ENCODE measurements at places on chromosomes 7 and 10. TPM values are rescaled to one million over a fixed set of nuclear protein-coding genes. Genes with fewer than 3 reads are reported as not detected.

Gene CLCN1
- total RNA-seq, result not detected

- DNase-seq, result no peak
- H3K4me1 ChIP-seq, result no peaks in the 10 kb centered on the region
- H3K36me3 ChIP-seq, result no peaks in the 10 kb centered on the region
- no peak overlapping the region for H3K27ac ChIP-seq
- no peak overlapping the region for H3K4me3 ChIP-seq
Measured at GRCh38 chr10:45183174-45183573, 132.2 kb downstream of the OR13A1 start.

Gene DPYSL4
- total RNA-seq, result 0.96 TPM

DNA sequence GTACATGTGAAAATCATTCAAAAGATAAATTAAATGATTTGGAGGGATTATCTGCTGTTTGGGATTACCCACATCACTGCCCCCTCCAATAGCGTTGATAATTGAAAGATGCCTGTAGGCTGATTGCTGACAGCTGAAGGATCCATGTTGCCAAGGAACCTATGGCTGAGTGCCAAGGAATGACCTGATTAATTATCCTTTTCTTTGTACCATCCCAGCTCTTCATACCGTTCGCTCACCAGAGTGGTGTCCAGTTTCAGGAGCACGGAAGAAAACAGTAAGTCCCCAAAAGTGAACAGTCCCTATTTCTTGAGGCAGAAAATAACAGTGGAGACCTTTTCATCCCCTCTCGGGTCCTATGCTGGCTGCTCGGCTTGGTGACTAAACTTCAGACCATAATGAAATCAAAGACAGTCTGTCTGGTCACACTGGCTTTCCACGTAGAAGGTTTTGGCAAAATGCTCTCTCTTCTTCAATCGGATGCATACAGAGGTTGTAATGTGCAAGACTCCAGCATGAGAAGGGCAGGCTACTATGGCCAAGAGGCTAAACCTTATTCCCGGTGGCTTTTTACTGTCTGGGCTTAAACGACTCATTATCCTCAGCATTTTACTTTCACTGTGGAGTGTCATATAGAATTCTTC is 108.8 kb downstream of the SPAG6 start:
- H3K36me3 ChIP-seq, result no peaks in the 10 kb centered on the region
- H3K27ac ChIP-seq, result no peak overlapping the region
- no peak overlapping the region for H3K4me3 ChIP-seq
- no peaks in the 10 kb centered on the region for H3K4me1 ChIP-seq

DNA sequence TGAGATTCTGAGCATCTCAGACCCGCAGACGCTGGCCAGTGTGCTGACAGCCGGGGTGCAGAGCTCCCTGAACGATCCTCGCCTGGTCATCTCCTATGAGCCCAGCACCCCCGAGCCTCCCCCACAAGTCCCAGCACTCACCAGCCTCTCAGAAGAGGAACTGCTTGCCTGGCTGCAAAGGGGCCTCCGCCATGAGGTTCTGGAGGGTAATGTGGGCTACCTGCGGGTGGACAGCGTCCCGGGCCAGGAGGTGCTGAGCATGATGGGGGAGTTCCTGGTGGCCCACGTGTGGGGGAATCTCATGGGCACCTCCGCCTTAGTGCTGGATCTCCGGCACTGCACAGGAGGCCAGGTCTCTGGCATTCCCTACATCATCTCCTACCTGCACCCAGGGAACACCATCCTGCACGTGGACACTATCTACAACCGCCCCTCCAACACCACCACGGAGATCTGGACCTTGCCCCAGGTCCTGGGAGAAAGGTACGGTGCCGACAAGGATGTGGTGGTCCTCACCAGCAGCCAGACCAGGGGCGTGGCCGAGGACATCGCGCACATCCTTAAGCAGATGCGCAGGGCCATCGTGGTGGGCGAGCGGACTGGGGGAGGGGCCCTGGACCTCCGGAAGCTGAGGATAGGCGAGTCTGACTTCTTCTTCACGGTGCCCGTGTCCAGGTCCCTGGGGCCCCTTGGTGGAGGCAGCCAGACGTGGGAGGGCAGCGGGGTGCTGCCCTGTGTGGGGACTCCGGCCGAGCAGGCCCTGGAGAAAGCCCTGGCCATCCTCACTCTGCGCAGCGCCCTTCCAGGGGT is 703 bp downstream of the RBP3 start:
- H3K4me1 ChIP-seq, result no peaks in the 10 kb centered on the region
- no peak overlapping the region for H3K4me3 ChIP-seq
- H3K27ac ChIP-seq, result no peak overlapping the region
- DNase-seq, result no peak

Gene ANXA8L1
- total RNA-seq, result not detected

DNA sequence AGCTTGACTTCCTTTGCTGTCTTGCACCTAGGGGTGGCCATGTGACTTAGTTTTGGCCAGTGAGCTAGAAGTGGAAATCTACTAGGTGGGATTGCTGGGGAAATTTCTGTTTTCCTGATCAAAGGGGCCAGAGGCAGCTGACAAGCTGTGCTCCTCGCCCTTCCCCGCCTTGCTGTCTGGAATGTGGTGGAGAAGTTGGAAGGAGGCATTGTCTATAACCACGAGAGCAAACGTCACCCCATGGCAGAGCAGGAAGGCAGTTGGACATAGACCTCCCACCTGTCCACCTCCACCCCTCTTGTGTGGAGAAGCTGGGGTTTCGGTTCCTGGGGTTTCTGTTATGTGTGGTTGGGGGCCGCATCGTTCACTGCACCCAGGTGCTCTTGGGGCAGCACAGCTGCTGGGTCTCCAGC is 7.3 kb downstream of the SFRP5 start:
- H3K4me3 ChIP-seq, result no peak overlapping the region
- DNase-seq, result no peak
- no peak overlapping the region for H3K27ac ChIP-seq
- no peaks in the 10 kb centered on the region for H3K27me3 ChIP-seq
- H3K36me3 ChIP-seq, result peaks cover 6% of the 10 kb centered on the region
- H3K4me1 ChIP-seq, result no peaks in the 10 kb centered on the region

Gene DOCK1
- total RNA-seq, result 89.7 TPM

DNA sequence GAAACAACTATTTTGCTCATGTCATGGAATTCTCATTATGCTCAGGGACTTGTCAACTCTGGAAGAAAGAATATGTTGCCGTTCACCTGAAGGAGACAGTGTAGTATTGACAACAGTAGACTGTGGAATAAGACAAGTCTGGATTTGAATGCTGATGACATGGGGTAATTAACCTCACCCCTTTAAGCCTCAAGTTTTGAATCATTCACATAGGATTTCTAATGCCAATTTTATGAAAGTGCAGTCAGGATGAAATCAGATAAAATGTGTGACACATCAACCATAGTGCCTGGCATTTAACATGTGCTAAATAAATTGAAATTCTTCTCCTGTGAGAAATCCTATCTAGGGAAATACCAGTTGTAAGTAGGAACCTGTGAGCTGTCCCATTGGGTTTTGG is 305.8 kb downstream of the KIF20B start:
- DNase-seq, result no peak
- H3K27me3 ChIP-seq, result no peaks in the 10 kb centered on the region
- no peaks in the 10 kb centered on the region for H3K36me3 ChIP-seq
- H3K4me3 ChIP-seq, result no peak overlapping the region
- H3K27ac ChIP-seq, result no peak overlapping the region

Gene MALRD1
- total RNA-seq, result 2.3 TPM

Gene VSTM4
- total RNA-seq, result 109 TPM

- H3K4me3 ChIP-seq, result no peak overlapping the region
- H3K4me1 ChIP-seq, result no peaks in the 10 kb centered on the region
- H3K27ac ChIP-seq, result no peak overlapping the region
- no peaks in the 10 kb centered on the region for H3K27me3 ChIP-seq
- H3K36me3 ChIP-seq, result no peaks in the 10 kb centered on the region
- no peak for DNase-seq
Measured at GRCh38 chr7:28815928-28816373, 142.2 kb downstream of the TRIL start.

DNA sequence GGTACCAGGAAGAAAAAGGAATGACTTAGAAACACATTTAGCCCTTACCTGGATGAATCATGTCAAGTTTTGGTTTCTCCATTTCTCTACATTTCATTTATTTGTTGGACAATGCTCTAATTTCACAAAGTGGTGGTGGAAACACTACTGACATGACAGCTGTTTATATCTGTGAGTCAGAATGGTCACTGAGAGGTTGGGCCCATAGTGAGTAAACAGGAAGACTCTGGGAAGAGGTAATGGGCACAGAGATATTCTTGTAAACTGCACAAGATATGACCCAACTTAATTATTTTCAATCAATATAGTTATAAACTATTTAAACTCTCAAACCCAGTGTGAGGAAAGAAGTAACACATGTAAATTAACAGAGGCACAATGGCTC is 176.3 kb upstream of the MEOX2 start:
- H3K27ac ChIP-seq, result no peak overlapping the region
- H3K27me3 ChIP-seq, result no peaks in the 10 kb centered on the region
- H3K36me3 ChIP-seq, result no peaks in the 10 kb centered on the region
- DNase-seq, result no peak

DNA sequence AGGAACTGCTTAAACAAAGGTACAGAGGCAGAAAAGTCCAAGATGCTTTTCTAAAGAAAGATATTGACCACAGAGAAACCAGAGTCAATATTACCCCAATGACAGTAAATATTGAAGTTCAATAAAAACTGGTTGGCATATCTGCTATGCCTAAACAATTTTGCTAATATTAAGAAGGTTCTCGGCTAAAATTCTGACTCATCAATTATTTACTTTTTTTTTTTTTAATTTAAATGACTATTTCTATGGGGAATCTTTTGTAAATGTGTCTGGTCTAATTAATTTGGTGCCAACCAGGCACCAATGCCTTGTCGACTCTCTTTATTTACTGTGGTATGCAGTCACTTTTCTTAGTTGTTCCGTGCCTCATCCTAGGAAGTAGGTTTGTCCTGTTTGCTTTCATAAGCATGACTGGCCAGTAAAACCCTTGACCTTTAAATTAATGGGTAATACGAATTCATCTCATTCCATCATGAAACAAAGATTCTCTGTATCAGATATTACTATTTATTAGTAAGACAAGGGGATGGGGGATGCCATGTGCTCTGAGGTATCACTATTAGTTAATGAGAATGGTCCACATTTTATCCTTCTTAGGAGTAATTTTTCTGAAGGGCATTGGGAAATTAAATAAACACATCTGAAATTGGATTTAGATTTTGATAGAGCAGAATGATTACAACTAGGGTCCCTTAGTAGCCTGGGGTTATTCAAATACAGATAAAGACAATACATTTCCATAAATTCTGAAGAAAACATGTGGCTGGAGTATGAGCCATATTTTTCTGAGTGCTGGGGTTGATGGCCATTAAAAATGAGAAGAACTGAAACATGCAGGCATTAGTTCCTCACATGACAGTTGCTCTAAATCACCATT is 154.4 kb downstream of the VTI1A start:
- no peaks in the 10 kb centered on the region for H3K27me3 ChIP-seq
- H3K36me3 ChIP-seq, result no peaks in the 10 kb centered on the region
- DNase-seq, result no peak
- no peak overlapping the region for H3K4me3 ChIP-seq

- H3K4me1 ChIP-seq, result no peaks in the 10 kb centered on the region
- no peaks in the 10 kb centered on the region for H3K36me3 ChIP-seq
- DNase-seq, result no peak
- H3K27ac ChIP-seq, result no peak overlapping the region
Measured at GRCh38 chr10:49289480-49289879, 9.5 kb upstream of the C10orf71 start.

Gene GSAP
- total RNA-seq, result 43.1 TPM

DNA sequence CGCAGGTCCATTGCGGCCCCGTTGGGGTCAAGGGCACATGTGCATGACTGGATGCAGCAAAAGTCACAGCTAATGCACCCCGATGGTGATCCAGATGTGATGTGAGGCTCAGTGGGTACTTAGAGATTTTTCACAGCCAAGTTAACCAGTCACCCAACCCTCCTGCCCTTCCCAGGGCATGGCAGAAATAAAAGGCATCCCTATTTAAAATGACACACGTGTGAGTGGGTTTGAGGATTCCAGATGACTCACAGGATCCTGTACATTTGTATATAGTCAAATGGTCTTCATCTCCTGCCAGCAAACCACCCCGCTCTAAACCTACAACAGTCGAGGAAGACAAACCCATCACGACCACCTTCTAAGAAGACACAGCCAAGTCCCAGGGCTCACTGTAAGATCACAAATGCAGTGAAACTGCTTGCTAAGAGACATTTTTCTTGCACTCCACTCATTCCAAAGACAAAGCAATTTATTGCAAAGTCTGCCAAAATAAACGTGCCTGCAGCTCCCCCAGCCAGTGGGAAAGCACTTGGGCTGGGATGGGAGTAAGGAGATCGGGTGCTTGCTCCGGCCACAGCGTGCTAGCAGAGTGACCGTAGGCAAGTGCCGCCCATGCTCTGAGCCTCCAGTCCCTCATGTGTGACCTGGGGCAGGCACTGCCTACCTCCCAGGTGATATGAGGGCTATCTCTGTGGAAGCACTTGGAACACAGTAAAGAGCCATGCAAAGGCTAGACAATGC is 86.6 kb upstream of the MACROH2A2 start:
- H3K27ac ChIP-seq, result no peak overlapping the region
- no peaks in the 10 kb centered on the region for H3K36me3 ChIP-seq
- no peaks in the 10 kb centered on the region for H3K27me3 ChIP-seq
- H3K4me3 ChIP-seq, result no peak overlapping the region
- peaks cover 8% of the 10 kb centered on the region for H3K4me1 ChIP-seq

DNA sequence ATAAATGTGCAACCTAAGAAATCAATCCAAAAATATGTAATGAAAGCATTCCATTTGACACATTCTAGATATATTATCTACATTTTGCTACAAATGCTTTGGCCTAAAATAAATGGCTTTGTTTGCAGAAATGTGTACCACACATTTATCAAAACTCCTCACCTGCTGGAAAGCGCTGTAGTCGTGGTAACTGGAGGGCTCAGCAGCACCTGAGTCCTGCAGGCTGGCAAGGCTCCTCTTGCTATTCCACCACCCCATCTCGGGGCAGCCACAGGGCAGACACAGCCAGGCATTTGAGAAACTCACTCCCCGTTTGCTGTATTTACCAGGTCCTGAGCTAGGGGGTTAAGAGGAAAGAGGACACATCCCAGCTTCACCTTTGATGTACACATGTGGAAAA is 68.1 kb upstream of the TOMM7 start:
- no peaks in the 10 kb centered on the region for H3K27me3 ChIP-seq
- no peak overlapping the region for H3K4me3 ChIP-seq
- H3K4me1 ChIP-seq, result no peaks in the 10 kb centered on the region
- H3K27ac ChIP-seq, result no peak overlapping the region

GRCh38 chr10:132657748-132658147 is 120.2 kb downstream of the INPP5A start:
- no peak overlapping the region for H3K4me3 ChIP-seq
- peaks cover 27% of the 10 kb centered on the region for H3K4me1 ChIP-seq
- H3K27ac ChIP-seq, result no peak overlapping the region
- no peaks in the 10 kb centered on the region for H3K27me3 ChIP-seq
- H3K36me3 ChIP-seq, result no peaks in the 10 kb centered on the region

DNA sequence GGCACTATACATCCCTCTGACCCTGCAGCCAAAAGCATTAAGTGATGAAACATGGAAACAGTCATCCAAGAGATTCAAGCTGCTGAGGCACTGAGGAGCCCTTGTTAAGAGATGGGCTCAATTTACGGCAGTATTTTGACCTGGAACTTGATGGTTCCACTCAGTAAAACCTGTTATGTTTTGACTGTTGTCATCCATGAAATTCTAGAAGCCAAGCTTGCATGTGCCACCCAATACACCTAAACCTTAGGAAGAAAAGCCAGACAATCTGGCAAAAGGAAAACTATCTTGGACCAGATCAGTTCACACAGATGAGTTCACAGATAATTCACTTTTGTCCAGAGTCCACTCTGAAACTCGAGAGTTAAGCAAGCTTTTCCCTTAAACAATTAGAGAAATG is 53.2 kb downstream of the ICA1 start:
- no peak for DNase-seq
- no peaks in the 10 kb centered on the region for H3K36me3 ChIP-seq
- H3K27ac ChIP-seq, result no peak overlapping the region
- H3K4me1 ChIP-seq, result peaks cover 8% of the 10 kb centered on the region
- no peak overlapping the region for H3K4me3 ChIP-seq
